ENCODE measurements at places on chromosomes 3 and 15. TPM values are rescaled to one million over a fixed set of nuclear protein-coding genes. Genes with fewer than 3 reads are reported as not detected.

ERICH6 gene
- total RNA-seq: not detected

DNA sequence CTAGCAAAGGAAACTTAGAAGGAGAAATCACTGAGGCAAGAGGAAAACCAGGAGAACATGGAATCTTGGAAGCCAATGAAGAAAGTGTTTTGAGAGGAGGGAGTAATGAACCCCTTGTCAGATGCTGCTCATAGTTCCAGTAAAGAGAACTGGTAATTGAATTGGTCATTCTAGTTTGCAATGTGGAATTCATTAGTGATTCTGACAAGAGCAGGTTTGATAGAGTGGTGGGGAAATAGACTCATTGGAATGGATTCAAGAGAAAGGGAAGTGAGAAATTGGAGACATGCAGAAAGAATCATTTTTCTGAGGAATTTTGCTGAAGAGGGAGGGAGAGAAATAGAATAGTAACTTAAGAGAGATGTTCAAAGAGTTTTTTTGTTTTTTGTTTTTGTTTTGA lies 21.0 kb downstream of the GLCE start:
- no peak overlapping the region for H3K27ac ChIP-seq
- no peak overlapping the region for H3K4me3 ChIP-seq
- no peaks in the 10 kb centered on the region for H3K36me3 ChIP-seq
- no peaks in the 10 kb centered on the region for H3K4me1 ChIP-seq
- no peaks in the 10 kb centered on the region for H3K27me3 ChIP-seq
- no peak for ATAC-seq

DNA sequence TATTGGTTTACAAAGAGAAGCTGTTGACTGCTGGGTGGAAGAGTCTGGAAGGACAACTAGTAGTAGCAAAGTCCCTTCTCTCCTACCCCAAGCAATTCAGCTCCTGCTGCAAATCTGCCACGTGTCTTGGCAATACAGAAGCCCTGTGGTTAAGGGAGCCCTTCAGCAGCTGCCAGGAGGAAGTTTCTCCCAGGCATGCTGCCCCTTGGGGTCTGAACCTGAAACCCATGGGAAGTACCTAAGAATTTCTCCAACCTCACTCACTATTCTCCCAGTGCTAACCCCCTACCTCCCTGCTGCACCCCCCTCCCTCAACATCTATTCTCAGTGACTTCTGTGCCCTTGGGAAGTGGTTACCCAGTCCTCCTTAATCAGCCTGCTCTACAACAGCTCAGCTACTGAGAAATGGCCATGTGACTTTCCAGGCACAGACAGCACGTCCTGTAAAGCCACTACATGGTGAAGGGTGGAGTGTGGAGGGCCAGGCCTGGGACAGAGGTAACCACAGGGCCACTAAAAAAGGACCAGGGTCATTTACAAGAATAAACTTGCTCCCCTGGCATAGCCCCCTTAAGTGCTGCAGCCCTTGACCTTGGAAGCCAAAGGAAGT lies 316.6 kb downstream of the NTRK3 start:
- H3K27me3 ChIP-seq: peaks cover 11% of the 10 kb centered on the region
- no peaks in the 10 kb centered on the region for H3K36me3 ChIP-seq
- no peak overlapping the region for H3K4me3 ChIP-seq

DNA sequence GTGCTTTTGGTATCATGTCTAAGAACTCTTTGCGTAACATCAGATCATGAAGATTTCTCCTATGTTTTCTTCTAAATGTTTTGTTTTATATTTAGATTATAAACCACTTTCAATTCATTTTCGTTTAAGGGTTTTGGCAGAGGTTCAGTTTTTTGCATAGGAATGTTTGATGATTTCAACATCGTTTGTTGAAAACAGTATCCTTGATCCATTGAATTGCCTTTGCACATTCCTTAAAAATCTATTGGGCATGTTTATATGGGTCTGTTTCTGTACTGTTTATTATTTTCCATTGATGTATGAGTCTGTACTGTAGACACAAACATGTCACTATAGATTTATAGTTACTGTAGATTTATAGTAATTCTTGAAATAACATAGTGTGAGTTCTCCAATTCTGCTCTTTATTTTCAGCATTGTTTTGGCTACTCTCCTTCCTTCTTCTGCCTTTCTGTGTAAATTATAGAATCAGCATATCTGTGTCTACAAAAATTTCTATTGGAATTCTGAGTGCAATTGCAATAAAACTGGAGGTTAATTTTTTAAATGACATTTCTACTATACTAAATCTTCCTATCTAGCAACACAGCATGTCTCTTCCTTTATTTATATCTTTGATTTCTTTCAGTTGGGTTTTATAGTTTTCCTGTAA lies 374.0 kb downstream of the SV2B start:
- H3K4me3 ChIP-seq: no peak overlapping the region
- H3K27ac ChIP-seq: no peak overlapping the region
- ATAC-seq: no peak

DNA sequence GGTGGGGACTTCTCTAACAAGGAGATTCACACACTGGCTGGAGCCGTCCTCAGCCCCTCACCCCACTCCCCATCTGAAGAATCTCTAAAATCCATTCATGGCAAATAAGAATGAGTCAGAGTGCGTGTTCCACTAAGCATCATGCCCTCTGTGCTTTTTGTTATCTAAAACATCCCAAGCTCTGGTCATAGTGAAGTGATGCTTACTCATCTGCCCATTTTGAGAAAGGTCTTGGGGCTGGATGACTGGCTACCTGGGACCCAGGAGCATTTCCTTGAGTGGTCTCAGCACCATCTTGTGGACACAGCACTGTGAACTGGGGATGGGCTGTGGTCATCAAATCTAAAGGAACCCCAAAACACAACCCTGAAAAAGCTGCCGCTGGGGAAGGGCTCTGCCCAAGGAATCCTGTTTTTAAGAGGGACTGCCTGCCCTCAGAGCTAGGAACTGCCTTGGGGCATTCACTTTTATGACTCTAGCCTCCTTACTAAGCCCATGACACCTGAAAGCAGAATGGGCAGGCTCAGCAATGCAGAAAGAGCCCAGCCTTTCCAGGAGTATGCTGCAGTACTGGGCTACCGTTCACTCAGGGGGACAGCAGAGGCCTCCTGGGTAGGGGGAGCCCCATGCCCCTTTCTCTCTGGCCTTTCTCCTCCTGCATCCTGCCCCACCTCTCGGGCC lies 53.5 kb downstream of the ZBTB38 start:
- H3K27me3 ChIP-seq: no peaks in the 10 kb centered on the region
- peaks cover 98% of the 10 kb centered on the region for H3K4me1 ChIP-seq
- peaks cover 21% of the 10 kb centered on the region for H3K36me3 ChIP-seq
- H3K27ac ChIP-seq: peak overlapping the region; percentile 56
- no peak overlapping the region for H3K4me3 ChIP-seq

CD200 gene
- total RNA-seq: 15.6 TPM
